ENCODE measurements at places on chromosomes 2 and 18.
A peak's percentile ranks its signal among the peaks of the same experiment; 100 is the strongest.

DNA sequence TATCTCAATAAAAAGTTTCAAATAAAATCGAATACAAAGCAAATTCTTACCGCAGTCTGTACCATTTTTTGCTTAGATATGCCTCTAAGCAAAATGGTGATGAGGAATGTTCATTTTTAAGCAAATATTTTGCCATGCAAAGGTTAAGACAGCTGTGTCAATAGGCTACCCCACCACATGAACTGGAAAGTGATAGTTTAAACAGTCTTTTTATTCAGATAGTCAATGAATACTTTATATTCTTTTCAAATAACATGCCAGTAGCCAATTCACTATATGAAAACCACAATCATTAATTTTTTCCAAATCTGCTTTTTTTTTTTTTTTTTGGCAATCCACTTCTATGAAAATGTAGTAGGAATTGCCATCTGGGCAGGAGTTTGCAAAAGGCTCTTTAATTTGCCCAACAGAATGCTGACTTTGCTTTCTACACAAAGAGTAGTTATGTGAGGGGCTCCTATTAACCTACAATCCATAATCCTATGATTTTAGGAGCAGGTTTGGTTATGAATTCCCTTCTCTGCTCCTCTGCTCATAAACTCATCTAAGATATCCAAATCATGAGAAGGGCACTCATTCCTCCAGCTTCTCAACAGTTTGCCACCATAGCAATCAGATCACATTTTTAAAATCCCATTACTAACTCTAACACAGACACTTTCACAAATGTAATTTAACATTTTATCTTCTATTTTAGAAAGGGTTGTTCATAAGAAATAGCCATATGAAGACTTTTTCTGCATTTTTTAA is 69.2 kb downstream of the SLC40A1 start:
- DNase-seq = no peak

DNA sequence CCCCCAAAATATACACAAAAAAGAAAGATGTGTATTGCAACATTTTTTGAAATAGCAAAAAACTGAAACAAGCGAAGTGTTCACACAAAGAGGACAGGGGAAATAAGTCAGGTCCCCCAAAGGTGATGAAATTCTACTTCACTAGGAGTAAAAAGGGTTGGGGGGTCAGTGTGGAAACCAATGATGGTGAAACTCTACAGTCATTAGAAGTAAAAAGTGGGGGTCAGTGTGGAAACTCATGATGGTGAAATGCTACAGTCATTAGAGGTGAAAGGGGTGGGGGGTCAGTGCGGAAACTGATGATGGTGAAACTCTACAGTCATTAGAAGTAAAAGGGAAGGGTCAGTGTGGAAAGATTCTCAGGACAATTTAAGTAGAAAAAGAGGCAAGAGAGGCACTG is 298.2 kb downstream of the EIPR1 start:
- DNase-seq = no peak

- DNase-seq = peak; percentile 80
Observed at GRCh38 chr2:46650556-46651001, 171.2 kb downstream of the TMEM247 start.

DNA sequence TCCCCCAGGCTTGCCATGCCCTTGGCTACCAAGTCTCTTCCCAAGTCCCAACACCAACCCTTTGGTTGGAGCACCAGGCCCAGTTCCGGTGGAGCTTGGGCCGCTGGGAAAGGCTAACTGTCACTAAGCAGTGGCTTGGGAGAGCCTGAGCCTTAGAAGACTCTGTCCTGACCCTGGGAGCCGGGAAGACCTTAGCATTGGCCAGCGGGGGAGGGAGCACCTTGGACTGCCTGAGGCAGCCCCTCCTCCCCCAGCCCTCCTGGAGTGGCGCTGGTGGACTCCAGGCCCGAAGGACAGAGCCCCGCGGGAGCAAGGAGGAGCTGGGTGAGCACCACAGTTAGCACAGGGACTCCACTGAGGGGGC is 62.5 kb upstream of the POMC start:
- DNase-seq = no peak

GRCh38 chr18:11320986-11321385 is 171.6 kb upstream of the PIEZO2 start:
- no peak for DNase-seq

- peak; percentile 17 for DNase-seq
Observed at GRCh38 chr18:32775628-32776027, 2.8 kb upstream of the KLHL14 start.

GRCh38 chr2:104658144-104658835 is 195.6 kb upstream of the POU3F3 start:
- no peak for DNase-seq

DNA sequence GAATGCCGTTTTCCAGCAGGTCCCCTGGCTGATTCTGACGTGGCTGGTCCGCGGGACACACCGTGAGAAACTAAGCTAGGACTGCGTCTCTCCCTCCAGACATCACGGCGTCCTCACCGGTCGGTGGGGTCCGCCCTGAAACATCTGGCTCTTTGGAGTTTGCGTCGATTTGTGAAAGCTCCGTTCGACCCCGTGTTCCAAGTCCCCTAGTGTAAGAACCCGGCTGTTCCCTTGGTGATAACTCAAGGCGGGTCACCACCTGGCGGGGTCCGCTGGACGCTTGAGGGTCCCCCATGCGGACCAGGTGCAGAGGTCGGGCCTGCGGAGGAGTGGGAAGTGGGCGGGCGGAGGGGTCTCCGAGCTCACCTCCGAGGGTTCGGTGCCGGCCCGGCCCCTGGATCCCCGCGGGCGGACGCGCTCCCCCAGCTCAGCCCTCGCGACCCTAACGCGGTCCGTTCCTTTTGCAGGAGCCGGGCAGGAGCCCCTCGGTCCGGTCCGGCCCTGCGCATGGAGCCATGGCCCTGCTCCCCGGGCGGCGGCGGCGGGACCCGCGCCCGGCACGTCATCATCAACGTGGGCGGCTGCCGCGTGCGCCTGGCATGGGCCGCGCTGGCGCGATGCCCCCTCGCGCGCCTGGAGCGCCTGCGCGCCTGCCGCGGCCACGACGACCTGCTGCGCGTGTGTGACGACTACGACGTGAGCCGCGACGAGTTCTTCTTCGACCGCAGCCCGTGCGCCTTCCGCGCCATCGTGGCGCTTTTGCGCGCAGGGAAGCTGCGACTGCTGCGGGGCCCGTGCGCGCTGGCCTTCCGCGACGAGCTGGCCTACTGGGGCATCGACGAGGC is 65.6 kb downstream of the KCNG2 start:
- DNase-seq = no peak

DNA sequence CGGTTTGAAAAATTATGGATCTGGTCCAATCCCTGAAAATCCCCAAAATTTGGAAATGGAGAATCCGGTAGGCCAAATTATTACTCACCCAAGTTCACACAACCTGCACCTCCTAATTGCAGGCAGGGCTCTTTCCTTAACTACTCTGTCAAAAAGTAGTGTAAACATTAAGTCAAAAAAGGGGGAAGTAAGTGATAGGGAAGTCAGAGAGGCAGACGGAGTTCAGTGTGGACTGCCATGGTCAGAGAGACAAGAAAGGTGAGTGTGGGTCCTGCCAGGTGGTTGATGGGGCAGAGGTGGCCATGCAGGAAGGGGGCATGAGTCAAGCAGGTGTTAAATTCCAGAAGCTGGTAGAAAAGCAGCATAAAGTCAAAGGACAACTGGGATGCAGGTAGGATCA is 104.7 kb upstream of the STPG4 start:
- DNase-seq = no peak

DNA sequence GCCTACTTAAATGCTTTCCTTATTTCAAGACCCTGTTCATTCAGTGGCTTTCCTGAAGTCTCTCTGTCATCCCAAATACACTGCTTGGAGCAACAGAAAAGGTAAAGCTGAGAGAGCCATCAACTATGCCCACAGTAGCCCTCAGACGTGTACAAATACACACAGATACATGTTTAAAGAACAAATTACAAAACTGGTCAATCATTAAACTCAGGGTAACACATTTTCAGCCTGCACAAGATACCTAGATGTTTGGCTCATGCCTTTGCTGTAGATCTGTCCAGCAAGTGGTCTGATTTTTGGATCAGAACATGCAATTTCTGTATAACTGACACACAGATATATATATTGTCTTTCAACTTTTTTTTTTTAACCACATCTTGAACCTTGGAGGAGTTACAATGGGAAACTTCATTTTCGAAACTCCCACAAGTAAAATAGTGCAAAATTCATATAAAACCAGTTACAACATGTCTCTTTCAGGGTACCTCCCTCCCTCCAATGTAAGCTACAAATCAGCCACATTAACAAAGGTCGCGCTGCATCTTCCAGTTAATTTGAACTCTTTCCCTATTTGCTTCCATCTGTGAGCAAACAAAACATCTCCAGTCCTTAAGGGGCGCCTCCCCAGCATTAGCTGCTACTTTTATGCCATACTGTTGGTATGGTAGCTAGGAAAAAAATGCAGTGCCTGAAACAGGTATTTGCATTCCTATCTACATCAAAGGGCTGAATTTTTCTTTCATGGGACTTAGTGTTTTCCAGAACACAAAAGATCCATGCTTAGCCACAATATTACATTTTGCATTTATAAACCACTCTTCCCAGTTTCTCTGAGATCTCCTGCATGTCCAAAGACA is 311.9 kb downstream of the NRXN1 start:
- DNase-seq = no peak

- no peak for DNase-seq
Observed at GRCh38 chr18:23235860-23236259, 100.6 kb downstream of the CABLES1 start.

DNA sequence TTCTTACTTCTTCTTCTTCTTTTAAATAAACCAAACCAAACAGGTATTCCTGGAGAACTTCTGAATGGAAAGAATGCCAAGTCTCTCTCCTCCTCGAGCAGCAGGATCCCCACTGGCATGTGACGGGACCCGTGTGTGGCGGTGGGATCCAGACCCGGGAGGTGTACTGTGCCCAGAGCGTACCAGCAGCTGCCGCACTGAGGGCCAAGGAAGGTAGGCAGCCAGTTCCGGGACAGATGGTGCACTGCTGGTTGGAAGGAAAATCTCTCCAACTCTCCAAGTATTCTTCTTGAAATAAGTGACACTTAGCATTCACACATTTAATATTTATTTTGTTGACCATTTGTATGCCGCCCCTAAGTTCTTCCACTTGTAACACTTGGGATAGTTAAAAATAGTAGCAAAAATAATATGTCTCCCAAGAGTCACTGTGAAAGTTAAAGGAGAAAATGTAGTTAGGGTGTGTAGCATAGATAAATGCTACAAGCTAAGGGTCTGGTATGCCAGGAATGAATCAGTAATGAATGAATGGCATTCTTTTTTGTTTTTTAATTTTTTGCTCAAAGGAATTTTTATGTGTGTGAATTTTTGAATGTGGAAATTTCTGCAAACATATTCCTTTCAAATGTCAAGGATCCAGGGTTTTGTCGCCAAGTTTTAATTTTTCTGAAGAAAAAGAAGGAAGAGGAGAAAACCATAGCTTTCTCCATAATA is 349.9 kb downstream of the THSD7B start:
- no peak for DNase-seq

DNA sequence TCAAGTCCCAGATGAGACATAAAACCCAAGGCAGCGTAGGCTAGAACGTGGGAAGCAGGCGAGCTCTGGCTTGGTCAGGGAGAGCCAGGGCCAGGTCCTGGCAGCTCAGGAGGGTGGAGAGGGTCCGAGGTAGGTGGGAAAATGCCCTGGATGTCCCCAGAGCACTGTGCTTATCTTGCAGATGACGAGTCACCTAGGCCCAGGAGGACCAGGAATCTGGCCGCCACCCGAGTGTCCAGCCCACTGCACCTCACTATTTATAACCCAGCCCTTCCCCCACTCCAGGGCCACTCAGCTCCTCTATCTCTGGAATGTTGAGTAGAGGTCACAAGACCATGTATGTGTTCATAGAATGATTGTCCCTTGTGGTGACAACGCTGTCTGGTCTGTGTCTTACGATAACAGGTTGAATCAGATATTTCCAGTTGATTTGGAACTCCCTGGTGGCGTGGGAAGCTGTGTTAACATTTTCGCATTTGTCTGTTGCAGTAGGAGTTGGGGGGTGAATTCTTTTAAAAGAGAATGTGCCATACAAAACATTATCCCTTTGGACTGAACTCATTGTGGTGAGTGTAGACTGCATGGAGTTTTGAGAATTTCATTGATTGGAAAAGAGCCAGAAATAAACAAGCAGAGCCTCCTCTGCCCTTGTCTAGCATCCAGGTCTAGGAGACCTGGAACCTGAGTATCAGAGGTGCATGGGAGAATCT is 47.5 kb downstream of the EMILIN2 start:
- DNase-seq = no peak

- DNase-seq = peak; percentile 39
Observed at GRCh38 chr2:4465671-4466070, 762.3 kb downstream of the DCDC2C start.

DNA sequence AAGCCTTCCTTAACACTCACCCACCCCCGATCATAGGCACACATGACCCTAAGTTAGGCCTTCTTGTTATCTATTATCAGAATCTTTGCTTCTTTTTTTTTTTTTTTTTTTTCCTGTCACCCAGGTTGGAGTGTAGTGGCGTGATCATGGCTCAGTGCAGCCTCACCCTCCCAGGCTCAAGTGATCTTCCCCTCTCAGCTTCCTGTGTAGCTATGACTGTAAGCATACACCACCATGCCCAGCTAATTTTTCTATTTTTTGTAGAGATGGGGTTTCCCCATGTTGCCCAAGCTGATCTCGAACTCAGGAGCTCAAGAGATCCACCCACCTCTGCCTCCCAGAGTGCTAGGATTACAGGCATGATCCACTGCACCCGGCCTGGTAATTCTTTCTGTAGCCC is 328.7 kb downstream of the NR4A2 start:
- DNase-seq = no peak

- peak; percentile 51 for DNase-seq
Observed at GRCh38 chr2:199739413-199740110, 111.4 kb downstream of the FTCDNL1 start.

GRCh38 chr18:73246763-73247162 is 379.0 kb upstream of the NETO1 start:
- no peak for DNase-seq

DNA sequence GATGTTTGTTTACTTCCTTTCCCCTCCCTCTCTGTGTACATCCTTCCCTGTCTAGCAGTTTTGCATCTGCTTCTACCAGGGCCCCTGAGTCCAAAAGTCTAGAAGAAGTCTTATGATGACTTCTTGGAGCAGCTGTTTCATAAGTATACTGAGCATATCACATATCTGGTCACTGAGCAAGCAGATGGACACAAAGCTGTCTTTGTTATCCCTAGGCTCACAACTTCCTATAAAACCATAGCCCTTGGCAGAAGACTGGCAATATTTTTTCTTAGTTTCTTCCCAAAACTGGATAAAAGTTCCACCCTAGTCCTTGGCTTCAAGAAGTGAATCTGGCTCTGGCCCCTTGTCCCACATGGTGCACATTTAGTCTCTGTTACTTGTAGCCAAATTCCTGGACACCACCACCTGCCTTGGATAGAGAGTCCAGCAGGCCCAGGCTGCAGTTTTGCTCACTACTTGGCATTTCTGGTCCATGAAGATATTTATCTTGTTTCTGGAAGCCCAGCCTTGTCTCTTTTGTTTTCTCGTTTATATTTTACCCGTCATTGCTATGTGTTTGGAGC is 22.5 kb downstream of the THOC1 start:
- no peak for DNase-seq

- DNase-seq = peak; percentile 50
Observed at GRCh38 chr2:136065384-136065783, 52.6 kb downstream of the CXCR4 start.

All from endothelial cell of umbilical vein (primary cell).